ENCODE measurements at places on chromosomes 2 and 18. TPM values are rescaled to one million over a fixed set of nuclear protein-coding genes. Genes with fewer than 3 reads are reported as not detected.

HAUS1 gene
- total RNA-seq = 21.3 TPM

- no peak for DNase-seq
Measured at GRCh38 chr2:102238039-102238756, 51.4 kb downstream of the IL1RL2 start.

GRCh38 chr18:11669271-11669947 lies 19.7 kb upstream of the GNAL start:
- no peak for DNase-seq

GRCh38 chr2:3299703-3300102 lies 77.9 kb downstream of the EIPR1 start:
- DNase-seq = no peak

All from skin of body (tissue), 3 donors.